ENCODE measurements at places on chromosomes 2 and 18.

GRCh38 chr18:62186499-62186773 lies 420 bp downstream of the PIGN start:
- no peak for DNase-seq

GRCh38 chr18:8081267-8081666 lies 514.2 kb downstream of the PTPRM start:
- DNase-seq, result no peak

DNA sequence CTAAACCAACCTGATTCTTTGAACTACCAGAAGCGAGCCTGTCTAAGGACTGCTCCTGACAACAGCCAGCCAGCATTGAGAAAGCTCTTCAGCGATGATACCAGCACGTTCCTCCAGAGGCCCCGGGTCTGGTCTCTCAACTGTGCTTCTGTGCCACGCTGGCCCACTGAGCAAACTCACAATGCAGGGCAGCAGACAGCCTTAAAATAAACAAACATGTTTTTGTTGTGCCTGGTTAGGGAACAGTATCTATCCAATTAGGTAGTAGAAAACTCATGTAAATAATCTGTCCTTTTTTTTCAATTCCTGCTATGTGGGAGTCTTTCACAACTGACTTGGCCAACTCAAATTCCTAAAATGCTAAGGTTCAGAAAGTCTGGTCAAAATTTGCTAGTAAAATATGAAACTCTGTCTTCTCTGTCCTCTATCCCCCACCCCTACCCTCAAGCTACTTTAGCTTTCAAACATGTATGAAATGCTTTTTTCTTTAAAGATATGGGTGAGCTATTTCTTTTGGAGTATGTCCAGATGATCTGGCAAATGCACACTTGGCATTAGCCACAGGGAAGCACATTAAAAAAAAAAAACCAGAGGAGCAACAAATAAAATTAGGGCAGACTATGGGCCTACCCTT lies 21.4 kb upstream of the EML4 start:
- DNase-seq, result no peak

GRCh38 chr2:220999356-220999755 lies 572.7 kb downstream of the EPHA4 start:
- DNase-seq, result no peak

GRCh38 chr2:65576861-65577601 lies 144.6 kb upstream of the SPRED2 start:
- DNase-seq, result no peak

- DNase-seq, result no peak
Observed at GRCh38 chr2:157466764-157467163, 22.9 kb upstream of the CYTIP start.

GRCh38 chr2:201008296-201008829 lies 44.9 kb upstream of the ORC2 start:
- DNase-seq, result no peak

DNA sequence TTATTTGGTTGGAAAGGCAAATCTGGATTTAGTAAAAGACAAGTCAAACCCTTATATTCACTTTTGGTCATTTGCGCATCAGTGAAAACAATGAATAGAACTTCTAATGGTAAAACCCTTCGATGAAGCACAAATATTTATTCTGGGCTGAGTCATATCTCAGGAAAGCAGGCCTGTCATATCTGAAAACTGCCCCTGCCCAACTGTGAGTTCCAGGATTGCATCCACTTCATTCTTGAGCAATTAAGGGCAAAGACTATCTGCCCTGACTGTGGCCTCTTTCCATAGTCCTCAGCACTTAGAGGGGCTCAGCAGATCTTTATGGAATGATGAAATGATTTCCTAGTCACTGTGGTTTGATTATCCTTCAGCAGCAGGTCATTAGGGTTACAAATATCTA lies 795.2 kb upstream of the ID2 start:
- no peak for DNase-seq

GRCh38 chr18:55385770-55386169 lies 202.2 kb downstream of the TCF4 start:
- DNase-seq, result no peak

- DNase-seq, result no peak
Observed at GRCh38 chr2:200615247-200615646, 29.4 kb downstream of the AOX1 start.

- DNase-seq, result no peak
Observed at GRCh38 chr2:221444106-221444505, 128.0 kb downstream of the EPHA4 start.

DNA sequence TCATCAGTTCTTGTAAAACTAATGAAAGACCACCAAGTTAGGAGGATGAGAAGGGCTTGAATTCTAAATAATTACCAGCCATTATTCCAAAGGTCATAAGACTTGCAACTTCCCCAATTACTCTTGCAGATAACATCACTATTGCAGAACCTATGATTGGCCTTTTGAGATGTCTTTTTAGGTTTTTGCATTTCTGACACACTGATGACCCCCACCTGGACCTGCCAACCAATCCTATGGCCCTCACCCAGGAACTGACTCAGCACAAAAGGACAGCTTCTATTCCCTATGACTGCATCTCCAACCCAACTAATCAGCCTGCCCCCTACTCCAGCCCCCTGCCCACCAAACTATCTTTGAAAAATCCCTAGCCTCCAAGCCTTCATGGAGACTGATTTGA lies 111.5 kb upstream of the COPS8 start:
- DNase-seq, result no peak

- no peak for DNase-seq
Observed at GRCh38 chr2:158912765-158913164, 55.7 kb upstream of the TANC1 start.

DNA sequence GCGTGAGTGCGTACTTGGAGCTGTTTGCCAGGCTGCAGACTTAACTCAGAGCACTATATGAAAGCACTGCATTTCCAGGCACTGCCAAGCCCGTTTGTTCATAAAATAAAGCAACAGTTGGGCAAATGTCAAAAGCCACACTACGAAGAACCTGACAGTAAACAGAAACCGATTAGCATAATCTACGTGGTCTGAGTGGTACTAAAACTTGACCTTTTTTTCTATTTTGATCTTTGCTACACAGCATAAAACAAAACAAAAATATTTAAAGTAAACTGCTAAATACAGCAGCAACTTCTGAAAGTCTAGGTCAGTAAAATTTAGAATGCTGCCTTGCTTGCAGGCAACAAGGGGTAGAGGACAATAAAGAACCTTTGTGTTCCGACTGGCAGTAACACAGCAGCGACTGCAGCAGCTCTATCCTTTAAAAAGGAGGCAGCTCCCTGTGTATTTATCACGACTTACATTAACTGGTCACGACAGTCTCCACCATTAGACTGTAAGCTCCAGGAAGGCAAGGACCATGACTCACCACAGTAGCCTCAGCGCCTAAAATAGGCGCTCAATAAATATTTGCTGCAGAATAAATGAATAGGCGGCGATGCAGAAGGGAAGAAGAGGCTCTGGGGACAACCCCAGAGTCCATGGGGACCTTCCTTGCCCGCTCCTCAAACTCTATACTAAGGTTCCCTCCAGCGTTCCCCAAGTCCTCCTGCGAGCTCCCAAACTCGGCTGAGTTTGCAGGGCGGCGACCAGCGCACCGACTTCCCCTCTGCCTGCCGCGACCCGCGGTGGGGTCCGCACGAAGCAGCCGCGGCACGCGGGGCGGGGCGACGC lies 902 bp downstream of the SS18 start:
- DNase-seq, result no peak

DNA sequence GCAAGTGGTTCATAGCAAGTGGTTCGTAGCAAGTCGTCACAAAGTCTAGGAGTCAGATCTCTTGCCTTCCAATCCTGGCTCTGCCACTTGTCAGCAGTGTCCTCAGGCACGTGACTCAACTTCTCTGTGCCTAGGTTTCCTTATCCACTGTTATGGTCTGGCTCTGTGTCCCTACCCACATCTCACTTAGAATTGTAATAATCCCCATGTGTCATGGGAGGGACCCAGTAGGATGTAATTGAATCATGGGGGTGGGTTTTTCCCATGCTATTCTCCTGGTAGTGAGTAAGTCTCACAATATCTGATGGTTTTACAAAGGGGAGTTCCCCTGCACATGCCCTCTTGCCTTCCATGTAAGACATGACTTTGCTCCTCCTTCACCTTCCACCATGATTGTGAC lies 51.8 kb upstream of the AP1S3 start:
- DNase-seq, result no peak

- no peak for DNase-seq
Observed at GRCh38 chr2:176212276-176212675, 23.8 kb downstream of the HOXD1 start.

All from activated CD4-positive, alpha-beta T cell treated with anti-CD3 and anti-CD28 coated beads, Interleukin-2, amount 50 U/mL, for 4 hours (primary cell).